ENCODE measurements at places on chromosomes 16 and 17. TPM values are rescaled to one million over a fixed set of nuclear protein-coding genes. Genes with fewer than 3 reads are reported as not detected.

Gene CD300H
- not detected for total RNA-seq

Gene RETREG3
- 61.7 TPM for total RNA-seq

Gene DNAJA3
- 58.9 TPM for total RNA-seq

Gene SLFN14
- total RNA-seq: not detected

Gene TNP2
- not detected for total RNA-seq

Gene CSH2
- not detected for total RNA-seq

Gene BRIP1
- 16.0 TPM for total RNA-seq

Gene C16orf86
- 0.46 TPM for total RNA-seq

Gene CDC42EP4
- 48.4 TPM for total RNA-seq

Gene SPECC1
- total RNA-seq: 152 TPM

Gene AP2B1
- total RNA-seq: 153 TPM

Gene SAT2
- total RNA-seq: 68.7 TPM

Gene PFN1
- total RNA-seq: 1,459 TPM

Gene HBA1
- not detected for total RNA-seq

Gene DLX3
- total RNA-seq: 1.2 TPM

Gene KRTAP3-1
- total RNA-seq: not detected

Gene TVP23C
- total RNA-seq: 45.5 TPM

Gene OSGIN1
- 41.3 TPM for total RNA-seq

Gene CACNG3
- not detected for total RNA-seq

Gene KCNJ18
- not detected for total RNA-seq

Gene NKD1
- 0.83 TPM for total RNA-seq

Gene SOCS1
- 6.7 TPM for total RNA-seq

Gene TSPOAP1
- 0.18 TPM for total RNA-seq

Gene PYDC1
- not detected for total RNA-seq

Gene BORCS6
- total RNA-seq: 6.4 TPM

Gene SNN
- total RNA-seq: 12.6 TPM

Gene PRAC2
- total RNA-seq: not detected

Gene PRRT2
- 6.3 TPM for total RNA-seq

Gene KRT36
- not detected for total RNA-seq

Data from PC-9 (cell line).